ENCODE measurements at places on chromosomes 4 and X. TPM values are rescaled to one million over a fixed set of nuclear protein-coding genes. Genes with fewer than 3 reads are reported as not detected.

ZFP92 gene
- total RNA-seq, result 0.50 TPM

PI4K2B gene
- total RNA-seq, result 4.8 TPM

SLC25A53 gene
- 4.1 TPM for total RNA-seq

TMEM156 gene
- 21.3 TPM for total RNA-seq

CTAG2 gene
- total RNA-seq, result not detected

ESX1 gene
- 0.06 TPM for total RNA-seq

SYNPO2 gene
- 1.3 TPM for total RNA-seq

DMRTC1 gene
- total RNA-seq, result not detected

SFRP2 gene
- total RNA-seq, result 0.06 TPM

CLDN34 gene
- not detected for total RNA-seq

KCNIP4 gene
- not detected for total RNA-seq

GAGE12E gene
- total RNA-seq, result not detected

C4orf50 gene
- total RNA-seq, result not detected

ABCG2 gene
- total RNA-seq, result 18.6 TPM

EOLA2 gene
- 50.2 TPM for total RNA-seq

PABPC1L2A gene
- not detected for total RNA-seq
